T-helper 1 cell (primary cell): ENCODE measurements at places on chromosomes 7 and 10.

DNA sequence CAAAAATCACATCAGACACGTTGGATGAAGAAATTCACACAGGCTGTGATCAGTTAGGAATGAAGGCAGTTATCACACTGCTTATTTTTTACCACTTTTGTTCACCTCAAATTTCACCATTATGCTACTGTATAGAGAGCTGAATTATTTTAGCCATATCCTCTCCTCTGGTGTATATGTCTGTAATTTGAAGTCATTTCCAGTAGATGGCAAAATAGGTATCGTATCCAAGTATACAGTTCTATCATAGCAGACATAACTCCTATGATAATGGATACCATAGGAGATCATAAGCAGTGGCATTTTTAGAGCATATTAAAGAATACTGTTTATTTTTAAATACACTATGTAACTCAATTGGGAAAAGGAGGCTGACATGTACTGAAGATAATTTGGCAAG, 909.7 kb downstream of the DNAJB9 start:
- no peak for DNase-seq

GRCh38 chr7:36393826-36394225, 4.2 kb downstream of the ANLN start:
- no peak for DNase-seq

DNA sequence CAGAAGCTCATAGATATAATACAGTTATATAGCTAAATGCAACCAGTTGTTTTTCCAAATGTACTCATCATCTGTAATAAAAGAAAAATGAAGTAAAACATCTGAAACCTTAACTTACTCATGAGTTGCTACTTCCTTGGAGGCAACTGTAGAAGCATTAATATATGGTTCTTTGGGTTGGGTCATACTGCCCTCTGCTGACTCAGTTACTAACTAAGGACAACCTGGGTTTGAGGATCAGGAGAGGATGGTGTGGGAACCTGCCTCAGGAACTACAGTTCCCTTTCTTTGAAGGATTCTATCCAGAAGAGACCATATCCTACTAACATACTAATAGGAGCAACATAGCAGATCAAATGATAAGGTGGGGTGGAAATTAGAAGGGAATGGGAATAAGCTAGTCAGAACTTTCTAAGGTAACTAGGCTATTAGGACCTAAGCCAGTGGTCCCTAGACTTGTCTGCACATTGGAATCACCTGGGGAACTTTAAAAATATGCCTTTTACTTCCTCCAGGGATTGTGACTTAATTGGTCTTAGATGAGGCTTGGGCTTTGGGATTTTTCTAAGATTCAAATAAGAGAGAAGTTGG, 20.7 kb downstream of the COX15 start:
- DNase-seq, result no peak

- peak; percentile 57 for DNase-seq
These were observed at the start of gene PAOX for GRCh38 chr10:133379152-133379800. PAOX (plus strand) TSS chr10:133379262; CDS start chr10:133379317, 55 bp downstream.

DNA sequence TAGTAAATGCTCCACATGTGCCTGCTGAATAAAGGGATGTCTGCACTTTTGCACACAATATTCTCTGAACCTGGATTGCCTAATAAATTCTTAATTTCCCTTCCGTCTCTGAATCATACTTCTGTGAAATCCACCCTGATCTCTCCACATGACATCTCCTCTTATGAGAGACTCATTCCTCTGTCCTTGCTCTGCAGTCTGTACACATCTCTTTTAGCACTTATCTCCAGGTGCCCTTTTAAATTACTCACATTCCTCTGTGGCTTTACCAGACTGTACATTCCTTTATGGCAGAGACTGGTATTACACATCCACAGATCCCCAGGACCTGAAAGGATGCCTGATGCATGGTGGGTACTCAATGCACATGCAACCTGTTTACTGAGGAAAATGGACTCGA, 527.6 kb downstream of the PHTF2 start:
- no peak for DNase-seq

DNA sequence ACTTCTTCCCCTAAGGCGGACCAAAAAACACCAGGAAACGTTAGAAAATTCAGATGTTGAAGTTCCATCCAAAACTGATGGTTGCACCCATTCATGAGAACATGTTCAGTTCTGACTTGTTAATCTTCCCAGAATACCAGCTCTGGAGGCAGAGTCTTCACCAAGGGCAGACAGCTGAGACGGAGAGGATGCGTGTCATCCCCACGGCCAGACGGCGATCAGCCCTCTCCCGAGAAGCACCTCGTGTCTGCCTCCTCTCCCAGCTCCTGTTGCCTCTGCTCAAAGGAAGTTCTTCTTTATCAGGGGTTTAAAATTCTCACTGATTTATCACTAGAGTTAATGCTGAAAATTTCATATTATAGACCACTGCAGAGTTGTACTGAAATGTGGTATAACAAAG, 269.7 kb downstream of the ZMYND11 start:
- no peak for DNase-seq

GRCh38 chr10:62106929-62107519, 161.6 kb downstream of the RTKN2 start:
- no peak for DNase-seq

DNA sequence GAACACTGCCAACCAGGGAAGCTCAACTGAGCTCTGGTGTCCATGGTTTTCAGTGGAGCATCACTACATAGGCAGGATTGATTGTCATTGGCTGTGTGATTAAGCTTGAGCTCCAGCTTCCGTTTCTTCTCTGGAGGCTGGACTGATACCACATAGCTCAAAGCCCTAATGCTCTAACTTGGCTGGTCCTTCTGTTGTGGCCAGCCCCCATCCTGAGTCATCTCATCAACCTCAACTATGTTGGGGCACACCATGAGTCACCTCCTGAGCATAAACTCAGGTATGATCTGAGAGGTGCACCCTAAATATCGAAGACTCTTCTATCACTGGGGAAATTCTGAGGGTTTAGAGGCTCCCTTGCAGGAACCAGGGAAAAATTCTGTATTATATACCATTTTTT, 114.5 kb upstream of the INHBA start:
- DNase-seq, result no peak

GRCh38 chr7:93018716-93019115, 99.1 kb downstream of the SAMD9 start:
- DNase-seq, result no peak

DNA sequence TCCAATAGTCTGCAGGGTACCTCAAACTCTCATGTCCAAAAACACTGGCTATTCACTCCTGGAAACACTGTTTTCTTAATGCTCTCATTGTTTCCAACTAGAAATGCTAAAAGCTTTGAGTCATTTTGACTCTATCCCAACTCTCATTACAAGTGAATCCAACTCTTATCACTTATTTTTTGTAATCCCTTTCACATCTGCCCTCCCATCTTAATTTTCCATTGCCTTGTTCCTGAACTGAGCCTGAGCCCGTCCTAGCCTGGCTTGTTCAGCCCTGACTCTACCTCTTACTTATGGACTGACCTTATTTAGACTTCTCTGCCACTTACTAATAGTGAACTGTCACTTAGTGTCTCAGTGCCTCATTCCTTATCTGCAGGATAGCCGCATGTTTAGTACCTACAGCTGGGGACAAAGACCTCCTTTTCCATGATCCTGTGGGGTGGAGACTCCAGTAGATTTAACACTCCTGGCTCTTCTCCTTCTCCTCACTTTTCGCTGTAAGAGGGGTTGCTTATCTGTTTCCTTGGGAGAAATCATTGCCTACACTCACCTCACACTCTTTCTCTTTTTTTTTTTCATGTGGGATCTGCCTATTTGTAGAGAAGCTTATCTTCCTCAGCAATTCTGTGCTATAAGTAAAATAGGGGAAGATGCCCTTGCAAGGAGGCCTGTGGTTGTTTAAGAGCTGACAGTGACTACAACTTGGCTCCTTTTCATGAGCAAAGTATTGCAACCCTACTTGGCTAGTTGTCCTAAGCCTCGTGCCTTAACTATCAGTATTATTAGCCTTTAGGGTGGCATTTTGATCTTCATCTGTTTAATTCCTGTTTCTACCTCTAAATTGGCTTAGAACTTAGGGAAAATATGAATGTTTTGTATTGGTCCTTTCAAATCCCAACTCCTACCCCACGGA, 56.4 kb downstream of the SLC16A12 start:
- no peak for DNase-seq
